T47D (cell line): ENCODE measurements at places on chromosomes 16 and 17.

DNA sequence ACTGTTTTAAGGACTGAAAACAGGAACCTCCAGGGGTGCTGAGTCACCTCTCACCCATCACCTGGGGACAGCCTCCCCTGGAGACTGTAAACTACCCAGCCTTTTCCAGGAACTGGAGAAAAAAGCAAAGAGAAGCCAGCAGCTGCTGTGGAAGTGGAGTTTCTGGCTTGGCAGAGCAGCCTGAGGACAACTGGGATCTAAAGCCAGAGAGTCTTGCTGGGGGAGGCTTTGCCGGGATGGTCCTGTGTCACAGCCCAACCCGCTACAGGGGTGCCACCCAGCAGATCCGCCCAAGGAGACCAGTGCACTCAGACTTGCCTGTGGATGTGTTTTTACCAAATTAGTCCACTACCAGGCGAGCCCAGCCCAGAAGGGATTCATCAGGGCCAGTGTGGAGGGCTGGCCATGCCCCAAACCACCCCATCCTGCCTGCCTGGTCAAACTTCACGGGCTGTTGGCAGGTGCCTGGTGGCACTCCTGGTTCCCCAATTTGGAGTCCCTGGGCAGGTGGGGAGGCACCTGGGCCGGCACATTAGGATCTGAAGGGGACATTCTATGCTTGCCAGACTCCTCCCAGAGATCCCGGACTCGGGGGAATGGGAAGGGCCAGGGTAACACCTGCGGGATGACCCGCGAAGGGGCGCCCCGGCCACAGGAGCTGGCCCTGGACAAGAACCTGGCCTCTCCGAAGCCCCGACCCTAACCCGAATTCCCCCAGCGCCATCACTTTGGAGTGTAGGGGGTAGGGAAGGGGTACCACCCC lies 771 bp downstream of the MSRB1 start:
- no peak for DNase-seq

DNA sequence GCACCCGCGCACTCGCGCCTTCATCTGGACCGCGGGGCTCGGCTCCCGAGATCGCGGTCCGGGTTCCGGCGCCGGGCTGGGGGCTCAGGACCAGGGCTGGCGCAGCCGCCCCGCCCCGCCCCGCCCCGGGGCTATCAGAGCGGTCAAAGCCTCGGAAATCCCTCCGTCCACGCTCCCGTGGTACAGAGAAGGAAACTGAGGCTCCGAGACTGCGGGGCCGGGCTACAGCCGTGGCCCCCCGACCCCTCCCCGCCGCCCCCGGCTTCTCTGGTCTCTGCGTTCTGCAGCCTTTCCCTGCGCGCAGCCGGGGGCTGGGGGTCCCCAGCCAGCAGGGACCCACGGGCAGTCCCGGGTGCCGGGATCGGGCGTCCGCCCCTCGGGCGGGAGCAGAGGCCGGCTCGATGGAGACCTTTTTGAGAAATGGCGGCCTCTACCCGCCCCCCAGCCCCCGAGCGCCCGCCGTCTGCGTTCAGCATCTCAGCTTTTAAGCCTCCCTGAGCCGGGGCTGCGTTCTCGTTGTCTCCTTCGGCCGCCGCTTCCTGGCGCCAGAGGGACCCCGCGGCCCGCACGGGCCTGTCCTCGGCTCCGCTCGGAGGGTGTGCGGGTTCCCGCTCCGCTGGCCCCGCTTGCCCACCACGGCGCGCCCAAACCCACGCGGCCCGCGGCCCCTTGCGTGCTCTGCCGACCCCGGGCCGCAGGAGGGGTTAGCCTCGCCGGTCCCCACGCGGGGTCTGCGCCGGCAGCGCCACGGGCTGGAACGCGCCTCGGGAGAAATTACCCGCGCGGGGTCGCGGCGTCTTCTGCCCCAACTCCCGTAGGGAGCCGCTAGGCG lies 1.5 kb upstream of the NPTX1 start:
- no peak for DNase-seq

DNA sequence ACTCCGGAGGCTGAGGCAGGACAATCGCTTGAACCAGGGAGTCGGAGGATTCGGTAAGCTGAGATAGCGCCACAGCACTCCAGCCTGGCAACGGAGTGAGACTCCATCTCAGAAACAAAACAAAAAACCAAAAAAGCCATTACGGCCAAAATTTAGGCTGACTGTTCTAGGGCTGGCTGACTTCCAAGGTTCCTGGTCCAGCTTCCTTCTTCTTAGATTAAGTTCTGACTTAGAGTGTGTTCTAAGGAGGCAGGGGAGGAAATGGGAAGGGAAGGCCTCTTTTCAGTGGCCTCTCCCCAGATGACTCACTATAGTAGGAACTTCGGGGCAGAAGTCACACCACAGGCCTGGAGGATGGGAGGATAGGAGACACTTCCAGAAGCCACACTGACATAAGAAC lies 27.7 kb upstream of the CLEC18B start:
- no peak for DNase-seq

DNA sequence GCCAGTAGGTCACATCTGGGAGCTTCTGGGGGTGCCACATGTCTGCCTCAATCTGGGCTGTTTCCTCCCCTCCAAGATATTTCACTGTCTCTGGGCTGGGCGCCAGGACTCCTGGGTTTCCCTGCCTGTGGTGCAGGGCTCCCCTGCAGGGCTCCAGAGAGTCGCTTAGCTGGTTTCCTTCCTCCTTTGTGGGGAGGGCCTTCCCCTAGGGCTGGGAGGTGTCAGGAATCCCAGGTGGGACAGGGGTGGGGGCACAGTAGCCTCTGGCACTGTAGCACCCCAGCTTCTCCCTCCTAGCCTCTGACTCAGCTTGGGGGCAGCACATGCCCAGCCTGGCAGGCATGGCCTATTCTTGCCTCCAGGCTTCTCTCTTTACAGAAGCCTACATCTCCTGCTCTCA lies 2.6 kb downstream of the RARA start:
- peak; percentile 35 for DNase-seq

- no peak for DNase-seq
Observed at GRCh38 chr17:69427486-69428197, 13.1 kb downstream of the MAP2K6 start.

GRCh38 chr17:29949696-29950095 lies 8.3 kb downstream of the EFCAB5 start:
- DNase-seq: no peak

GRCh38 chr16:86580063-86580790 lies 1.9 kb downstream of the FOXL1 start:
- no peak for DNase-seq

GRCh38 chr16:11493531-11493929 lies 93.2 kb downstream of the LITAF start:
- DNase-seq: no peak

DNA sequence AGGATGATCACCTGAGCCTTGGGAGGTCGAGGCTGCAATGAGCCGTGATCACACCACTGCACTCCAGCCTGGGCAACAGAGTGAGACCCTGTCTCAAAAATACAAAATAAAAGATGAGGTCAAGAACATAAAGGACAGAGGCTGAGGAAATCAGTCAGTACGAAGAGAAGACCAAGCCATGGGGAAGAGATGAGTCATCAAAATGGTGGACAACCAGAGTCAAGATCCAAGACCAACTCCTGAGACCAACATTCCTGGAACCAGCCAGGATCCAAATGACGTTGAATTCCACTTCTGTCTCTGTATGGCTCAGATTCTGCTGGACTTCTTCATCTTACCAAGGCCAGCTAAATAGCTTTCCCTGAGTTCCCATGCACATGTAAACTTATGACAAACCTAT lies 44.8 kb upstream of the NOG start:
- DNase-seq: no peak

GRCh38 chr16:85465328-85466303 lies 147.5 kb upstream of the GSE1 start:
- peak; percentile 100 for DNase-seq

GRCh38 chr16:16578701-16579100 lies 199.8 kb downstream of the NPIPA7 start:
- DNase-seq: no peak

- no peak for DNase-seq
Observed at GRCh38 chr17:29716566-29716965, 93.9 kb upstream of the CORO6 start.

- no peak for DNase-seq
Observed at GRCh38 chr16:86971251-86971650, 345.9 kb downstream of the C16orf95 start.

DNA sequence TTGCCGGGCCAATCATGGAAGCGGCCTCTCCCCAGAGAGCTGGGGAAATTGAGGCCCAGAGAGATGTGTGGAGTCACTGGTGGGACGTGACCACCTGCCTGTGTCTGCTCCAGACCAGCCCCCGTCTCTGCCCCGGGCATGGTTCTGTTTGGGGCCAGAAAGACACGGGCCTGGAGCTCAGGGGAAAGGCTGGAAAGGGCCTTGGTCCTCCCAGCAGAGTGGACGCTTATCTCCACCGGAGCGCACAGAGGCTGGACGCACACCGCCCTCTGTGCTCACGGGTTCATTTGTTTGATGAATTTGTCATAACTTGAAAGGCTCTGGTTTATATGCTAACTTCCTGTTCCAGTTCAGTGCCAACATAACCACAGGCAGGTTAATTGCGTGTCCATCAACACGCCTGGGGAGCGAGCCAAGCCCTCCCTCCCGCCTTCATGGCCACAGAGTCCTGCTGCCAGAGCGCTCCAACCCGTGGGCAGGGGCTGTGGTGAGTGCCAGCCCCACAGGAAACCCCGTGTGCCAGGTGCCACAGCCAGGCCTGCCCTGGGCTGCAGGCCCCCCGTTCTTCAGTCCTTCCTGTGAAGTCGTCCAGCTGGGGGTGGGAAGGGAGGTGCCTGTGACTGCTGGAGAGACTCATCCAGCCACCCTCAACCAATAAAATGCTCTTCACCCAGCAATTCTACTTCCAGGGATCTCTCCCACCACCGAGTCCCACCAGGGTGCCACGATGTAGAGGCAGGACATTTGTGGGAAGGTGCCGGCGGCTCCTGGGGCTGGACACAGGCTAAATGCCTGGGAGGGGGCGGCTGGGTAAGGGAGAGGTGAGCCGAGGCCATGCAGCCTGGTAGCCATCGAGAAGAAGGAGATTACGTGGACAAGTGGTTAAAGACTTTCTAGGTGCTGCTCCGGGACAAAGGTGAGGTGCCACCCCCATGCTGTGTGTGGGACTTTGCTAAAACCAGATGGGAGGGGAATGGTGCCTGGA lies 29.4 kb upstream of the BAHCC1 start:
- peak; percentile 72 for DNase-seq

DNA sequence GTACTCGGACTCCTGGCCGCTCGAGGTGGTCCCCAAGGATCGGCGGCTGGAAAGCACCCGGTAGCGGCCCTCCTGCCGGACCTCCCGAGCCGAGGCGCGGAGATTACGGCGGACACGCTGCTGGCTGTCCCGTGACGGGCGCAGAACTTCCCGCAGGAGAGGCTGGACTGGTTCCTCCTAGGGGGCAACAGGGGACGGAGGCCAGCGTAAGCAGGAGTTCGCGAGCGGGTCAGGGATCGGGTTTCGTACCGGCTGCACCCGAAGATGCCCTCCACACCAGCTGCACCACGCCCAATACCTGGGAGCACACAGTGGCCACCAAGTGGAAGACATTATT lies 341 bp downstream of the SLC7A6OS start:
- DNase-seq: no peak

- DNase-seq: peak; percentile 38
Observed at GRCh38 chr16:23408823-23409298, 44.1 kb downstream of the COG7 start.

DNA sequence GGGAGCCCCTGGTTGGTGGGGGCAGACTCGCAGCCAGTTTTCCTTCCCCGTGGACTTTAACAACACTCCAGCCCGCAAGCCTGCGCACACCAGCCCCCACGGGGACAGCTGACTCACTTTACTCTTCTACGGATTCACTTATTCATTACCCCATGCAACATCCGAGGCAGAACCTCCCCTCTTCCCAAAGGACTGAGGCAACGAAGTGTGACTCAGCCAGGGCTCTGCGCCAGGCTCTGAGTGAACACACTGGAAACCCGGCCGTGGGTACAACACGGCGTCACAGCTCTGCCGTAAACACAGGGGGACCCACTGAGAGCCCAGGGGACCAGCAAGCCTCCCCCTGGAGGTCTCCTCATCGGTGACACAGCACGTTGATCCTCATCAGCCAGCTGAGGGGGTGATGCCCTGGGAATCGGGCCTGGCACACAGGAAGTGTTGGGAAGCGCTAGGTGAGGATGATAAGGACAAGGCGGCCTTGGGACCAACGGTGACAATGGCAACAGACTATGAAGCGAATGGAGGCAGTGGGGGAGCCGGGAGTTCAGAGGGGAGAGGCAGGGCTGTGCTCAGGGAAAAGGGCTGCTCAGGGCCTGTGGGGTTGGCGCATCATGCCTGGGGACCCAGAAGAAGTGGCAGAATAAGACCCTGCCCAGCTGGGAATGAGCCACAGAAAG lies 14.6 kb downstream of the COTL1 start:
- no peak for DNase-seq

DNA sequence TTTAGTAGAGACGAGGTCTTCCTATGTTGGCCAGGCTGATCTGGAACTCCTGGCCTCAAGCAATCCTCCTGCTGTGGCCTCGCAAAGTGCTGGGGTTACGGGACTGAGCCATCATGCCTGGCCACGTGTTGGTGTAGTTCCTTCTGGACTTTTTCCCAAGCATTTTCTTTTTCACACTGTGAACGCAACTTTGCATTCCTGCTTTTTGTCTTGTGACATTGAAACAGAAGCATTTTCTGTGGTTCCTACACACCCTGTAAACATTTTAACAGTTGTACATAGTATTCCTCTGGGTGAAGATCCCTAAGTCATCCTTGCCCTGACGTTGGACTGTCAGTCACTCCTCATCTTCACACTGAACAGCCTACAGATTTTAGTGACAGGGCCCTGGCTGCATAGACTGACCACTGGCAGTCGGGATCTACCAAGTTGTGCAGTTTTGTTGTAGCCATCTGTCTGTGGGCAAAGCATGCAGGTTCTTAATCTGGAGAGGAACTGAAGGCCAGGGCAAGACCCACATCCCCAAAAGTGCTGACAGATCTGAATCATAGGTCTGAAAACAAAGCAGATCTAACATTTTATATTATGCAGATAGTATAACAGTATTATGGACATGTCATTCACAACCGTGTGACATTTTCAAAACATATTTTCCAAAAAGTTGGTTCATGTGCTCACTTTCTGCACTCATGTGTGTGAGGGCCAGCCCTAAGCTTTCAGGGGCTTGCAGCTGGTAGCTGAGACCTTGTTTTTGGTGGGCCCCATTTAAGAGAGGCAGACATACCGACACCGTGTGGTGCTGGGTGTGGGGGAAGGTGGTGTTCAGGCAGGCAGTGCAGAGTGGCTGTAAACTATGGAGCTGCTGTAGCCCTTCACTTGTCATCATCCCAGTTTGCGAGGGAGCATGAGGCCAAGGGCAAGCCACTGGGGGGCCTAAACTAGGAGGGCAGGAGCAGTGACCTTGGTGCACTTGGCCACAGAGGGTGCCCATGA lies 59.9 kb downstream of the EPN2 start:
- no peak for DNase-seq

DNA sequence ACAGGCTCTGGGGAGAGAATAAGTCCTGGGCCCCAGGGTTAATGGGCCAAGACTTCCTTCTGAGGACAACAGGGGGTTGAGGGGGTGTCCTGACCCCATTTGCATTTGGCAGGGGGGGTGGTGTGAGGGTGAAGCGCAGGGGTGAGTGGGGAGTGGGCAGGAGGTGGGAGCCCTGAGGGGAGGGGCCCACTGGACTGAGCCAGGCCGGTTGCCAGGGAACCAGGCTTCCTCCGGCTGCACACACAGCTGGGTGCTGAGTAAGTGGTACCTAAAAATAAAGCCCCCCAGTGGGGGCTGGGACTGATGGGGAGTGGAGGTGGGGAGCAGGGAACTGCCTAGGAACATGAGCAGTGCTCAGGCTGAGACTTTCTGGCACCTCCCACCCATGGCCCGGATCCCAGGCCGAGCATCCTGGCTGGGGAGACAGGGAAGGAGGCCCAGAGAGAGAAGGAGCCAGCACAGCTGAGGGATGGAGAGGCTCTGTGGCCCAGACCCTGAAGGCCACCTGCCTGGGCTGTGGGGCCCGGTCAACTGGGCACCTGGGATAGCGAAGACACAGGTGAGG lies 7.5 kb upstream of the RASD1 start:
- no peak for DNase-seq
